KBM-7 (cell line): ENCODE measurements at places on chromosomes 2 and 18.

DNA sequence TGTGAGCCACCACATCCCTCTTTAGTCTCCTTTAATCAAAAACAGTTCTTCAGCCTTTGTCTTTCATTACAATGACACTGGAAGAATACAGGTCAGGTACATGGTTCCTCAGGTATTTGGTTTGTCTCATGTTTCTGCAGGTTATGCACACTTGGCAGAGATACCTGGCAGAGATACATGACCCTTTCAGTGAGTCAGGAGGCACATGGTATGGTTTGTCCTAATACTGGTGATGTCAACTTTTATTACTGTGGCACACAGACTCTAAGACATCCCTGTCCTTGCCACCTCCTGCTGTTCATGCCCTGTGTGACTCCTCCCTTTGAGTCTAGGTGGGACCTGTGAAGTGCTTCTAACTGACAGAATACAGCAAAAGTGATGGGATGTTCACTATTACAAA lies 58.4 kb downstream of the SPIRE1 start:
- no peak for DNase-seq

- DNase-seq: no peak
Observed at GRCh38 chr2:13480057-13480456, 763.3 kb downstream of the TRIB2 start.

DNA sequence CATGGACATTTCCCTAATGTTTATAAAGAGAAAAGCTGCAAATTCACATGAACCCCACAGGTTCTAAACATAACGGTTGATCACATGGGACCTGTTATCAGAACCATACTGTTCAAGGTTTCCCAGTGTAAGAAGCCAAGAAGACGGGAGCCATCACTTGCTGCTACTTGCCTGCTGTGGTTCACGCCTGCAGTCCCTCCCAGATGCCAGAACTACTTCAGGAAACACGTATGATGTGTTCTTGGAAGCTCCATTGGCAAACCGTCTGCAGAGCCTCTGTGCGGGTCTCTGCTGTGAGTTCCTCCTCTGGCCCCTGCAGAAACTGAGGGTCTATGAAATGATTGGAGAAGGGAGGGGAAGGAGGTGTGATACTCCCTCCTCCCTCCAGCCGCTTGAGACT lies 75.2 kb downstream of the CABLES1 start:
- DNase-seq: no peak

- no peak for DNase-seq
Observed at GRCh38 chr2:19299032-19299431, 59.4 kb downstream of the OSR1 start.

GRCh38 chr2:206105038-206105437 lies 19.1 kb upstream of the INO80D start:
- DNase-seq: no peak

- no peak for DNase-seq
Observed at GRCh38 chr2:183666031-183666430, 541.8 kb downstream of the NUP35 start.

DNA sequence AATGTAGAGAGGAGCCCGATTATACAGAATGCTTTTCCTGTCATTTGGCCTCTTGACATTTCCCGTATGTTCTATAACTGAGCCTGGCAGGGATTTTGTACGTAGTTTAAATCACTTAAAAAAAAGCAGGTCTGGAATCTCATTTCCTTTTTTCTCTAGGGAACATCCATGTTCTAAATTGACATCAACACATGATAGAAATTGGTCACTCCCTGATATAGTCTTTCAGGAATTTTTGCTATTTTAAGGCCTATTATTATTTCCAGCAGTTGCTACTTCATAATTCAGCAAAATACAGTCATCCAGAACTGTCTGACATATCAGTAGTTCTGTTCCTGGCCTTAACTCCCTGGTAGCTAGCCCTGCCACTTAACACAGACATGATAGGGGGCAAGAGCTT lies 565.7 kb upstream of the ZEB2 start:
- DNase-seq: no peak

- DNase-seq: no peak
Observed at GRCh38 chr18:24631243-24632025, 171.0 kb downstream of the HRH4 start.

DNA sequence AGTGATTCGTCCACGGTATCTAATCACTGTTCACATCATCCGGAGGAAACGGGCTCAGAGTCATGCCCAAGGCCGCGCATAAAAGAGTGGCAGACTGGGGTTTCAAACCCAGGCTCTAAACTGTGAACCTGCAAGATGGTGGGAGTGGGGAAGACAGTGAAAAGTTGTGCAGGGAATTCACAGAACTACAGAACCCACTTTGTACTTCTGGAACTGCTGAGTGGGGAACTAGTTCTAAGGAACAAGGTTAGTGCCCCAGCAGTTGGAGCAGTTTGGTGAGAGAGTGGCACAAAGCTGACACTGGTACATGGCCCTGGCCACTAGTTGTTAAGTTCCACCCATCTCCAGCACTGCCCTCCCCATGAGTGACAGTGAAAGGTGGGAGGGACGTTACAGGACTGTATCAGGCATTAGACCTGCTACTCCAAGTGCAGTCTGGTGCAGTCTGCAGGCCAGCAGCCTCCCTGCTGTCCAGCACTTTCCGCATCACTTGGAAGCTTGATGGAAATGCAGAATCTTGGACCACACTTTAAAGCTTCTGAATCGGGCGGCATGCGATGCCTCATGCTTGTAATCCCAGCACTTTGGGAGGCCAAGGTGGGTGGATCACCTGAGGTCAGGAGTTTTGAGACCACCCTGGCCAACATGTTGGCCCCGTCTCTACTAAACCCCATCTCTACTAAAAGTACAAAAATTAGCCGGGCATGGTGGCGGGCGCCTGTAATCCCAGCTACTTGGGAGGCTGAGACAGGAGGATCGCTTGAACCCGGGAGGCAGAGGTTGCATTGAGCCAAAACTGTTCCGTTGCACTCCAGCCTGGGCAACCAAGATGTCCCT lies 47.3 kb downstream of the C2orf42 start:
- DNase-seq: peak; percentile 47

DNA sequence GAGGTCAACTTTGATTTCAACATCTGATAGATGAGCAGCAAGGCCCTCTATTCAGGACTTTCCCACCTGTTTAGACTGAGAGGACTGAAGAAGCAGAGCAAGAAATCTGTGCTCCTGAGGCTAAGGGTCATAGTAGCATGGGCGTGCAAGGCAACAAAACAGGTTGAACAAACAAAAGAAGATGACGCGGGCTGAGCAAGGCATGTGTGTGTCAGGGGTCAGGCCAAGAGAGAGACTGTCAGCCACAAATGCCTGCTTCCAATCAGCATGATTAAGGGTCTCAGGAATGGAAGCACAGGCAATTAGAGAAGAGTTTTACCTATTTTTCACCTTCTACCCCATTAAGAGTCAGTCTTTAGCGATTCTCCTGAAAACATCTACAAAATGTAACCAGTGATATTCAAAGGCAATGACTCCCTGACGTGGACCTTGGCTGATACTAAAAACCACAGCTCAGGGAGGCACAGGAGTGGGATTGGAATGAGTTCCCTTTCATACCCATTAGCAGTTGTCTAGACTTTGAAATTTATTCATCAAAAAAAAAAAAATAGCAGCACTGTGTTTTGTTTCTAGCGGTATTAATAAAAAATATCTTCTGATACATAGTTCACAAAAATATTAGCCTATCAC lies 81.9 kb downstream of the DYNAP start:
- DNase-seq: no peak

GRCh38 chr18:58590839-58591238 lies 38.1 kb downstream of the ALPK2 start:
- no peak for DNase-seq

DNA sequence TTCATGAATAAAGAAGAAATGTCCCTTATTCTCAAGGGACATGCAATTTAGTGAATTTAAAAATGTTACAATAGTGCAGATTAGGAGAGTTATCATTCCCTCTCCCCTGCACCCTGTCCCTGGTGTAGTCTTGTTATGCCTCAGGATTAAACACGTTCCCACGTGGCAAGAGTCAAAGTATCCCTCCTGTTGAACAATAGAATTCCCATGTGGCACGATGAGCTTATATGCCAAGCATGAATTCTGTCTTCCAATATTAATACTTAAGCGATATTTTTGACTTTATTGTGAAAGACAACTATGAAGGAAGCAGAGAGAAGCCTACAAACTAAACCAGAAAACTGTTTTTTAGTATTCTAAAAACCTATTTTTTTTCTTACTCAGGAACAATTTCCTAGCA lies 36.7 kb upstream of the SPAG16 start:
- DNase-seq: no peak

- DNase-seq: no peak
Observed at GRCh38 chr2:49298230-49298629, 143.9 kb upstream of the FSHR start.

- DNase-seq: no peak
Observed at GRCh38 chr2:236600892-236601291, 31.3 kb downstream of the ACKR3 start.

- no peak for DNase-seq
Observed at GRCh38 chr18:62617793-62618591, 95.2 kb downstream of the ZCCHC2 start.

DNA sequence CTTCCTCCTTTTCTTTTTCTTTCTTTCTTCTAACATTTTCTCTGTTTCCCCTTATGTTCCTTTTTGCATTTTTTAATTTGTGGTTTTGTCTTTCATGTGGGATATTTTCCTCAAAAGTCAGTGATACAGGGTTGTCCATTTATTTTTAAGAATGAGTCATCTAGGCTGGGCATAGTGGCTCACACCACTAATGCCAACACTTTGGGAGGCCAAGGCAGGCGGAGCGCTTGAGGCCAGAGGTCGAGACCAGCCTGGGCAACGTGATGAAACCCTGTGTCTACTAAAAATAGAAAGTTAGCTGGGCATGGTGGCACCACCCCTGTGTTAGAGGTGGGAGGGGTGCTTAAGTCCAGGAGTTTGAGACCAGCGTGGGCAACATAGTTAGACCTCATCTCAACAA lies 35.8 kb downstream of the KATNAL2 start:
- DNase-seq: no peak

DNA sequence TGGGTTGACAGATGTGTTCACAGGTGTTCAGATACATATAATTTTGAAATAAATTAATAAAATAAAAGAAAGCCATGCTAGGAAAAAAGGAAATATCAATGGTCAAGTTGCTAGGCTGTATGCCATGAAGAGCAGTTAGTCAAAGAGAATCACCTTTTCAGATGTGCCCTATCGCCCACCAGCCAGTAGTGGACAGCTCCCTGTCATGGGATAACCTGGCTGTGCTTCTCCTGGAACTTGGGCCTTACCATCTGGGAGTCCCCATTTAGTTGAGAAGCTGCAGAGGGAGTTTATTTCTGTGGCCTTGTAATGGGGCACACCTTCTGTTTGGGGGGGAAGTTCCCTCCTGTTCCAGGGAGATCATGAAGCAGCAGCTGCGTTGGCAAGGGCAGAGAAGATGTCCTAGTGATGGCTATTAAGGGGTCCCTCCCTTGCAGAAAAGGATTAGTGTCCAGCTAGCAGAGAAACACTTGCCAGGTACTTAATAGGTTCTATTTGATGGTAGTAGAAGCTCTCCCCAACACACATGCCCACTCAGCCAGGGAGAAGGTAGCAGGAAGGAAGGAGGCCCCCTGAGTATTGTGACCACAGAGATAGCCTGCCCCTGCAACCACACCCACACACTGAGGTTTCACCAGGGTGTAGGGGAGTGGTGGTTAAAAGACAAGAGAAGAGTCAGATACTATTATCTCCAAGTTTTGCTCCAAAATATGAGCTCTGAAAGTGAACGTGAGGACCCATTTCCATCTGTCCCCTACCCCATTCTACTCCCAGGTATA lies 117.7 kb downstream of the B3GNT2 start:
- DNase-seq: peak; percentile 88

DNA sequence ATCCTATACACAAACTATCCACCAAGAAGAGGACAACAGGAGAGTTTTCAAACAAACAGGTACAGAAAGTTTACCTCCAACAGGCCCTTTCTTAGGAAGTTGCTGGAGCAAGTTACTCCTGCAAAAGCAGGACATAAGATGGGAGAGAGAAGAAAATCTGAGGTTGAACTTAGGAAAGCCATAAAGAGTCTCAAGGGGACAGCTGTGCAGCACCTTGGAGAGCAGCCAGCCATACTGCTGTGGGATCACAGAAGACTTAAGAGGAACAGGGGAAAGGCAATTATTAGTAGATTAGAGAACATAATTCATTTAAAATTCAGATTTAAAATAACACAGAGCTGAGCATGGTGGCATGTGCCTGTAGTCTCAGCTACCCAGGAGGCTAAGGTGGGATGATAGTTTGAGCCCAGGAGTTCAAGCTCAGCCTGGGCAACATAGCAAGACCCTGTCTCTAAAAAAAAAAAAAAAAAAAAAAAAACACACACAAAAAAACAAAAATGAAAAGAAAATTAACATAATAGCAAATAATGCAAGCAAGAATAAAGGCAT lies 148.1 kb upstream of the SIX3 start:
- DNase-seq: peak; percentile 52

DNA sequence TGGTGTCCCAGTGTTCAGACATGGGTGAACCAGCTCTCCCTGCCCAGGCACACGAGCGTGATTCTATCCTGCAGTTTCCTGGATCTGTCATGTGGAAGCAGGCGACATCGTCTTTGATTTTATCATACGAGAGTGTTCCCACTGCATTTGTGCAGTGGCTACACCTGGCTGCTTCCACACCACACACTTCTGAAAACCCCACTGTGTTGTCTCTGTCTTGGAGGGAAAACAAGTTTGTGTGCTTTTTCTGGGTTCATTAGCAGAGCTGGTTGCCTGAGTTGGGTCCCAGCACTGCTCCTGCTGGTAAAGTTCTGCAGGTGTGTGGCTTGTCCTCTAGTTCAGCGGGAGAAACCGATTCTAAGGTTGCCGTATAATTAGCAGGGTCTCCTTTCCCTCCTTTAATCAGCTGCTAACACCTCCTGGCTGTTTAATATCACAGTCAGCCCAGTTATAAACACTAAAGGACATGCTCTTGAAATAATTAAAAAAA lies 58.5 kb upstream of the TWIST2 start:
- DNase-seq: no peak

GRCh38 chr2:496729-497128 lies 180.5 kb downstream of the TMEM18 start:
- DNase-seq: no peak

- DNase-seq: no peak
Observed at GRCh38 chr18:76808561-76808960, 13.8 kb upstream of the ZNF236 start.

GRCh38 chr2:53939656-53940055 lies 31.1 kb downstream of the PSME4 start:
- no peak for DNase-seq

DNA sequence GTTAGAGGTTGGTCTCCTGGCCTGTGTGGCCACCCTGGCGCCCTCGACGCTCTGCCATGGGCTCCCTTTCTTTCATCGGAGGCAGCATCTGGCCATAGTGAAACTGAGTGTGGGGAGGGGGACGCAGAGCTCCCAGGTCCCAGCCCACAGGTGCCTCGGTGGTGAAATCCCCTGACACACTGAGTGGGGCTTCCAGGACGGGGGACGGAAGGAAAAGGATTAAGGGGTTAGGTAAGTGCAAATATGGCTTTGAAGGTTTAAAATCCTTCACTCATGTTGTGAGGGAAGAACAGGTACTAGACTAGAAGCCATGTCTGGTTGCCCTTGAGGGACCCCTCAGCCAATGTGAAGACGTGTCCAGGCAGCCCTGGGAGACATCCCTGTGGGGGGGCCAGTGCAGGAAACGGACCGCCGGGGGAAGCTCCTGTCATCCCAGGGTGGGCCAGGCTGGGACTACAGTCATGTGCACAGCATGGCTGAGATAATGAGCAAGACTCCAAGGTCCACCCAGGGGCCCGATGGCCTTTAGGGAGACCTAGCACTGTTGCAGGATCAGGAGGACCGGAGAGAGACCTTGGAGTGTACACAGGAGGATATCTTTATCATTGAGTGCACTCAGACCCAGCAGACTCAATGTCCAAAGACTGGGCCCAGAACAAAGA lies 36.3 kb downstream of the RTP5 start:
- no peak for DNase-seq

- no peak for DNase-seq
Observed at GRCh38 chr2:109268916-109269315, 139.9 kb downstream of the SH3RF3 start.
